ENCODE measurements at places on chromosomes 4 and X. TPM values are rescaled to one million over a fixed set of nuclear protein-coding genes. Genes with fewer than 3 reads are reported as not detected.

NR0B1 gene
- 0.37 TPM for total RNA-seq

KIT gene
- 4.6 TPM for total RNA-seq

GAGE13 gene
- total RNA-seq = not detected

DCAF8L2 gene
- not detected for total RNA-seq

CHIC1 gene
- total RNA-seq = 14.3 TPM

RTL5 gene
- total RNA-seq = 2.9 TPM

SETD7 gene
- total RNA-seq = 40.3 TPM

XK gene
- total RNA-seq = 32.1 TPM

PHOX2B gene
- 2.0 TPM for total RNA-seq

ANOS1 gene
- not detected for total RNA-seq

SLC2A9 gene
- total RNA-seq = 2.2 TPM

FAM149A gene
- 35.9 TPM for total RNA-seq

EVC2 gene
- 5.8 TPM for total RNA-seq

SLC9A7 gene
- 15.2 TPM for total RNA-seq

COX7B2 gene
- total RNA-seq = not detected

PPP3CA gene
- 30.9 TPM for total RNA-seq

PLS3 gene
- total RNA-seq = 59.6 TPM

SH3TC1 gene
- total RNA-seq = 22.8 TPM

SLC7A11 gene
- 2.7 TPM for total RNA-seq

GRPR gene
- 6.7 TPM for total RNA-seq

HS3ST1 gene
- total RNA-seq = 123 TPM

CHST7 gene
- 2.8 TPM for total RNA-seq

LPAR4 gene
- not detected for total RNA-seq

RBMX2 gene
- not detected for total RNA-seq

PRKG2 gene
- 0.58 TPM for total RNA-seq

KCNE5 gene
- total RNA-seq = not detected

GLRA2 gene
- total RNA-seq = 2.6 TPM

TCEAL2 gene
- not detected for total RNA-seq

SPANXA2 gene
- total RNA-seq = not detected

UXT gene
- 2.9 TPM for total RNA-seq

CT45A3 gene
- not detected for total RNA-seq

PCSK1N gene
- total RNA-seq = 5.0 TPM

PDGFRA gene
- total RNA-seq = 371 TPM

HSFX3 gene
- total RNA-seq = not detected

PABPC4L gene
- total RNA-seq = 6.6 TPM

MSANTD1 gene
- 3.5 TPM for total RNA-seq

ELOVL6 gene
- total RNA-seq = 27.9 TPM

INTS6L gene
- total RNA-seq = 13.0 TPM

GLOD5 gene
- total RNA-seq = not detected

C4orf50 gene
- total RNA-seq = not detected

CT47B1 gene
- total RNA-seq = not detected

ADGRL3 gene
- 5.8 TPM for total RNA-seq

CDKL2 gene
- not detected for total RNA-seq

UNC5C gene
- 0.58 TPM for total RNA-seq

TET2 gene
- 26.3 TPM for total RNA-seq

F9 gene
- total RNA-seq = not detected
